Sigmoid colon (tissue), 7 donors: ENCODE measurements at places on chromosomes 5 and 9. TPM values are rescaled to one million over a fixed set of nuclear protein-coding genes. Genes with fewer than 3 reads are reported as not detected.

FANCG gene
- 3.2 TPM for total RNA-seq

GABRB2 gene
- 0.49 TPM for total RNA-seq

WASHC1 gene
- 6.6 TPM for total RNA-seq

DNA sequence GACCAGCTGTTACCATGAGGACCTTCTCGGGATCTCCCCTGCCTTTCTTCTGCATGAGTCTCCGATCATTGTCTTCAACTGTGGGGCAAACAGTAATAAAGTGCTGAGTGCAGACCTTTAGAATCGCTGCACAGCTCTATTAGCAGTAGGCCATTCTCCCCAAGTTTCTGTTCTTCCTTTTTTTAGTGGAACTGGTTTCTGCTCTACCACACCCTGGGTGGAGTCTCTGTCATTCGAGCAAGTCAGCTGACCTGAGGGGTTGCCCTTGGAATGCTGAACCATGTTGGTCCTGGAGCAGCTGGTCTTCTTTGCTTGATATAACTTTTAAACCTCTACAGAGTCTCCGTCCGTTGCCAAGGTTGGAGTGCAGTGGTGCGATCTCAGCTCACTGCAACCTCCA is 33.4 kb upstream of the GNPDA1 start:
- no peak for DNase-seq

- no peak for DNase-seq
Observed at GRCh38 chr5:145483212-145483611, 351.9 kb downstream of the PRELID2 start.

- DNase-seq: no peak
Observed at GRCh38 chr9:82134010-82134409, 145.4 kb downstream of the SPATA31D1 start.

DNA sequence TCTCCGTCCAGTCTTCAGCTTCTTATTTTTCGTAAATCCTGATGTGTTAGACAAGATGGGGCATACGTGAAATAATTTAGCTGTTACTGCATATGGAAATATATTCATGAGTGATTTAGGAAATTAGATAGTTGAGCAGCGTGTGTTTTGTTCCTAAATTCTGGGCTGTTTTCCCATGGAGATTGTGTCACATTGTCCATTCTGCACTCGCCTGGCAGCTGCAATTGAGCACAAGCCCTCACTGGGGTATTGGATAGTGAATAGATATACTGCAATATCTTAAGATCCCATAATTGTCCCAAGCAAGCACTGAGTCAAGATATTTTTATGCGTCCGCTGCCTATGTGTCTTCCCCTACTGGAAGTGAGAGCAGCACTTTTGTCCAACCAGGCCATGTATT is 1027.1 kb upstream of the WWC1 start:
- DNase-seq: no peak

DNA sequence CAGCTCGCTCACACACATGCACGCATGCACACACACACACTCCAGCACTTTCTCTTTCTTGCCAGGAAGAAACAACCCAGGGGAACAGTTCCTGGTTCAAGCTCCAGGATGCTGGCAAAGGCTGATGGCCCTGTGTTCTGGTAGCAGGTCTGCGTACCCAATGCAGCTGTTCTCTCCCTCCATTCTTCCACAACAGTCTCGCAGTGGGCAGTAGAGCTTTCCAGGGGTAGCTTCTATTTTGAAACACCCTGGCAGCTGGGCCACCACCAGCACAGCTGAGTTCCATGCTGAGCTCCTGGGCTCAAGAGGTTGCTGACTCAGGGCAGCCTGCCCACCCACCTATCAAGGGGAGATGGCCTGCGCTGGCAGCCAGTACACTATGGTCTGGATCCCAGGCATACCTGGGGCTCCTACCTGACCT is 4.7 kb downstream of the VDAC1 start:
- DNase-seq: no peak
